ENCODE measurements at places on chromosomes 12 and 14. TPM values are rescaled to one million over a fixed set of nuclear protein-coding genes. Genes with fewer than 3 reads are reported as not detected.

DNA sequence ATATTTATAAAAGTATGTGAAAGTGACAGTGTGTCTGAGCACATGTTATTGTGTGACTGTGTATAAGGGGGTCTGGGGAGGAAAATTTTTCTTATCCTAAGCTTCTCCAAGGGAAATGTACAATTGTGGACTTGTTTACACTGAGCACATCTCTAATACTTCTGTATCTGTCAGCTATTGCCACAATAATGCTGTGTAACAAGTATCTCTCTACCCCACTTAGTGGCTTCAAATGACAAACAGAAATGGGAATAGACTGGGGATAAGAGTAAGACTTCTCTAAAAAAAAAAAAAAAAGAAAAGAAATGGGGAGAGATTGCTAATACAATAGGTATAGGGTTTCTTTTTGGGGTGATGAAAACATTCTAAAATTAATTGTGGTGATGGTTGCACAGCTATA is 44.3 kb upstream of the CCDC63 start:
- DNase-seq = no peak

- peak; percentile 81 for DNase-seq
These were observed 360.8 kb downstream of the CCDC91 start for GRCh38 chr12:28550757-28551704.

- no peak for DNase-seq
These were observed 89.5 kb downstream of the PELI2 start for GRCh38 chr14:56207626-56208292.

- DNase-seq = no peak
These were observed 26.9 kb downstream of the MDM1 start for GRCh38 chr12:68305278-68305677.

DNA sequence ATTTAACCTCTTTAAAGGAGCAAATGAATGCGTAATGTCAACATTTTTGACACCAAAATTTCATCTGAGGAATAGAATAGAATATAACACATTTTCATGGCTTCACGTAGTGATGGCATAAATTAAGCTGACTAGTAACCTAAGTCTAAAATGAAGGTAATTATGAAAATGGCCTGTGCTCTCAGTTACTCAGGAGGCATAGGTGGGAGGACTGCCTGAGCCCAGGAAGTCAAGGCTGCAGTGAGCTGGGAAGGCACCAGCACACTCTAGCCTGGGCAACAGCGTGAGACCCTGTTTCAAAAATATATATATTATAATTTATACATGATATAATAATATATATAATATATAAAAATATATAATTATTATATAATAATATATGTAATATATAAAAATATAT is 383.2 kb upstream of the ATP2B1 start:
- DNase-seq = no peak

- no peak for DNase-seq
These were observed 1.4 kb downstream of the MDM2 start for GRCh38 chr12:68809190-68810026.

Gene SLC5A8
- total RNA-seq = not detected

GRCh38 chr12:27005495-27005894 is 8.7 kb downstream of the TM7SF3 start:
- no peak for DNase-seq

Gene RPGRIP1
- total RNA-seq = not detected

GRCh38 chr12:103468837-103469236 is 26.9 kb downstream of the C12orf42 start:
- DNase-seq = no peak

DNA sequence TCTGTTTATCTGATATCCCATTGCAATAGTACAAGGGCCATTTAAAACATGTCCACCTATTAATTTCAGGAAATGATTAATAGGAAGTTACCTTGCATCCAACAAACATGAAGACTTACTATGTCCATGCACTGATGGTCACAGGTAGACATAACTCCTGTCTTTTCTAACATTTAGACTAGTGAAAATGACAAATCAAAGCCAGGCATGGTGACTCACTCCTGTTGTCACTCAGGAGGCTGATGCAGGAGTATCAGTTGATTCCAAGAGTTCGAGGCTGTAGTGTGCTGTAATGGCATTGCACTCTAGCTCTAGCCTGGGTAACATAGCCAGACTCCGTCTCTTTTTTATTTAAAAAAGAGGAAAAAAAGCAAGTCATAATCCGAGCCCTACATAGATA is 14.8 kb downstream of the HSP90B1 start:
- no peak for DNase-seq

Gene GNPTAB
- 16.5 TPM for total RNA-seq

DNA sequence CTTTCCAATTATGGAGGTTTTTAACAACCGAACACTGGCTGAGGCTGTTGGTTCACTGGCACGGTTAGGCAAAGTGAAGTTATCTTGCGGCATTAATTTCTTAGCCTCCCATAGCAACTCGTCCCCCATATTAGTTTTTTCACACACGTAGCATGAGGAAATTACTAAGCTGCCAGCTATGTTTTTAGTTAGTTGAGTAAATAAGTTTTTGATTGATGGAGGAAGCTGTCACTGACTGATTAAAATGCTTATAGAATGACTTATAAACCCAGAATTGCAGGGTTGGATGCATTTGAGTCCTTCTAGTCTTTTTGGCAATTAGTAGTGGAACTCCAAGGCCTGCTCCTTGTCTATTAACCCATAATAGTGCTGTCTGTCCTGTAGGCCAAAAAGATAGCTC is 97.1 kb downstream of the ALG10 start:
- DNase-seq = no peak

- DNase-seq = no peak
These were observed 156.5 kb downstream of the PAWR start for GRCh38 chr12:79534029-79534867.

DNA sequence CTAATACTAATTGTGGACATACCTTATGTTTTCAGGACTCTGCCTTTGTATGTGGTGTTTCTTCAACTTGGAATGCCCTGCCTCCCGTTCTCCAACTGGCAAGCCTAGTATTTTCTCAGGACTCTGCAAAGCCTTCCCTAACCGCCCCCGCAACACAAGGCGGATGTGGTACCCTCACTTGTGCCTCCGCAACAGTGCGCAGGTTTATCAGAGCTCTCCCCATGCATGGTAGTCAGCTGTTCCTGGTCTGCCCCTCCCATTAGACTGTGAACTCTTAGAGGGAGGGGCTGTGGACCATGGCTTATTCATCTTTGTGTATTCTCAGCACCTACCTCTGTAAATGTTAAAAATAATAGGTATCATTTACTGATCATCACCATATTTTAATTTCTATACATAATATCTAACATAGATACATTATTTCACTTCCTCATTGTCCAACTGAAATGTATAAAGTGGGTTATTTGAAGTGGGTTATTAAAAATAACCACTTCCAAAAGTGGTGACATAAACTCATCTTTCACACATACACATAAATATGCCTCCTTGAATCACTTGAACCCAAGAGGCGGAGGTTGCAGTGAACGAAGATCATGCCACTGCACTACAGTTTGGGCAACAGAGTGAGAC is 9.0 kb downstream of the LPAR5 start:
- no peak for DNase-seq

Gene FIGNL2
- total RNA-seq = 0.10 TPM

- DNase-seq = no peak
These were observed 38.6 kb upstream of the VPS33A start for GRCh38 chr12:122304924-122305323.

DNA sequence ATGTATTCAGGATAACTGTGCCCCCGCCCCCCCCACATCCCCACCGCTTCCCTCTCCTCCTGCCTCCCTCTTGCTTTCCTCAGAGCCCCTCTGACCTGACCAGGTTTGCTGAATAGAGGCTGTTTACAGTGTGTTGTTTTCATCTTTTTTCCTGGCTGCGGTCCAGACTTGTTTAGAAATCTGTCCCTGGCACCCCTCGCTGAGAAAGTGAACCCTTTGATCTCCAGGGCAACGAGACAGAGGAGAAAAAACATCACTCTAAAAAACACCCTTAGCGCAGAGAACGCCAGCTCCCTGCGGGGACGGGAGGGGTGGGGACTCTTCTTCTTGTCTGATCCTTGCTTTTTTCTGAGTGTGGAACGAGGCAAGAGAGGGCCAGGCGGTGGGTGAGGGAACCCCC is 22.5 kb downstream of the SDS start:
- DNase-seq = no peak

Gene OLR1
- not detected for total RNA-seq

All from HT1080 (cell line).